ENCODE measurements at places on chromosomes 7 and 10.

- DNase-seq, result no peak
These were observed 2.6 kb downstream of the KIF11 start for GRCh38 chr10:92595505-92595904.

DNA sequence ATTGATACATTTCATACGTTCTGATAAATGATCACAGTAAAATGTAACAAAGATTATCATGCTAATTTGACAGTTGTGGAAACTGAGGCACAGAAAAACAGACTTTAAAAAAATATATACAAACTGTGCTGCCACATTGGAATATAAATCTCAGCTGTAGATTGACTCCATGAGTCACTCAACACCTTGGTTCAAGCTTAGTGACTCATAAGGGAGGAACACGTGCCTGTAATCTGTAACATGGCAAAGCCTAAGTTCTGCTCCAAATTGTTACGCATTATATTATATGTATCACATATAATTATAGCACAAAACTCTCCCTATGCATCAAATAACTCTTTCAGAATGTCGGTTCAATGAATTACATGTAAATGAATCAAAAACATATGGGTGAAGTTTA is 1047.5 kb downstream of the GATA3 start:
- DNase-seq, result no peak

DNA sequence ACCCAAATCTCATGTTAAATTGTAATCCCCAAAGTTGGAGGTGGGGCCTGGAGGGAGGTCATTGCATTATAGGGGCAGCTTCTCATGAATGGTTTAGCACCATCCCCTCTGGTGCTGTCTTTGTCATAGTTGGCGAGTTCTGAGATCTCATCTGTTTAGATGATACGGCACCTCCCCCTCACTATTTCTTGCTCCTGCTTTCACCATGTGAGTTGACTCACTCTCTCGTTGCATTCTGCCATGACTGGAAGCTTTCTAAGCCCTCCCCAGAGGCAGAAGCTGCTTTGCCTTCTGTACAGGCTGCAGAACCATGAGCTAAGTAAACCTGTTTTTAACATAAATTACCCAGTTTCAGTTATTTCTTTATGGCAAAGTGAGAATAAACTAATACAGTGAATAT is 18.9 kb upstream of the ZNF138 start:
- no peak for DNase-seq

- no peak for DNase-seq
These were observed 512.4 kb downstream of the TNS3 start for GRCh38 chr7:47069385-47070076.

DNA sequence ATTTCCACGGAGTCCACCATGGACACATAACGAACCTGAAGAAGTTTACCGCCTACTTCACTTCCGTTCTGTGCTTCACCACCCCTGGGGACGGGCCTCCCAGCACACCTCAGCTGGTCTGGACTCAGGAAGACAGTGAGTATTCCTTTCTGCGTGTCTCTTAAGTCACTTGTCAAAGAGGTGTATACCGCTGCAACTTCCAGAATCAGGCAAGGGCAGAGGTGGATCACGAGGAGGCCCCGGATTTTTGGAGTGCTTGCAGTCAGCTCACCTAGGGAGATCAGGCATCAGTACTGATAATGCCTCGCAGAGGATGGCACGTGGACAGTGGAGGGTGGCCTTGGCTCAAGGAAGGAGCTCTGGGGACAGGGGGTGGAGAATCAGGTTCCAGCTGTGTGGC is 630.4 kb upstream of the FOXK1 start:
- DNase-seq, result no peak

DNA sequence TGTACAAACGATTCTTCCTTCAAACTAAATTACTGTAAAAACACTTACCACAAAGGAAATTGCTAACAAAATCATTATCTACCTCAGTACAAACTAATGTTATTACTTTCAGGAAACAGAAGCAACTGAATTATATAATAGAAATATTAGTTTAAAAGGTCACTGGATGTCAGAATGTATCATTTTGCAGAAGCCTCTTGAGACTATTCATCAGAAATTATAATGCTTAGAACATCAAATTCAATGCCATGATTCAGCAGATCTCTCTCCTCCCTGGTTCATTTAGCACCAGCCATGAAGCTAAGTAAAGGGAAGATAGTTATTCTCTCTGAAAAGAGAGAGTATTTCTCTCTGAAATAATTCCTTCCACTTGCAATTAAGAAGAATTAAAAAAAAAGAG is 223.3 kb downstream of the IMMP2L start:
- no peak for DNase-seq

GRCh38 chr7:135349746-135350145 is 116.1 kb downstream of the STRA8 start:
- DNase-seq, result no peak

DNA sequence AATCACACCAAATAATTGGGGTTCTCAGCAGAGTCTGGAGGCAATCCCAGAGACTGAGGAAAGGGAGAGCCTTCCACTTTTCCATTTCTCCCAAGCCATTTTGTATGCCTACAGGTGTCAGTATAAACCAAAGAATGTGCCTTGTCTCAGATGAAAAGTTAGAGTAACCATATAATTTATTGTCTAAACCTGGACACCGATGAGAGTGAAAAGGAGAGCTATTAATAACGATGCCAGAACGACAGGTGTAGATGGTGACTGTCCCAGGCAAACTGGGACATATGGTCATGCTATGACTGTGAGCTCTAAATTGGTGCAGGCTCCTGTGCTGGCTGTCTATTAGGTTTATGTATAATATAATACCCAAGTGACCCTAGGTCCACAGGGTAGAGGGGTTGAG is 219.6 kb downstream of the ARHGAP12 start:
- DNase-seq, result no peak

DNA sequence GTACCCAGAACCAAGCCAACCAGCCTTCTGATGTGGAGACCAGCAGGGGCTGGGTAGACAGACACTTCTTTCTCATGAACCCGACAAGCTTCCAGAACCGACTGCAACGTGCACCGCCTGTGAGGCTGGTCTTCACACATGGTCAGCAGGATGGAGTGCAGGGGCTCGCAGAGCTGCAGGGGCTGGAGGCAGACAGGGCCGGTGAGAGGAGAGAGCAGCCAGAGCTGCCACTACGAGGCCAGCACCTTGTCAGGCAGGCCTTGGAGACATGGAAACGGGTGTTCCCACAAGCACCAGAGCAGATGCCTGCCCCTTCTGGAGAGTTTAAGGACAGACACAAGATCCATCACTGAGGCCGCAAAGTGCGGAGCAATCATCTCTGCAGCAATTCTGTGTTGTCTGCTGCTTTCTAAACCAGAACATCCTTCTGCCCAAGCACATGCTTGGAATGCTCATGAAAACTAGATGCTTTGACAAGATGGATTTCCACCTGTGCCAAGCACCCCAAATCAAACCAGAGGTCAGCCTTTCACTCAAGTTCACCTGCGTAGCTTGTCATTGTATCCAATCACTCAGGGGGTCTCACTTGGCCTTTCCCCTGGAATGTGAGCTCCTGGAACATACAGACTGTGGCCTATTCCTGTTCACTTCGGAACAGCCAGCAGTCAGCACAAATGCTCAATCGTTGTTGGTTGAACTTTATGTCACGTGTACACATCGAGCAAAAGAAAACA is 32.2 kb downstream of the FRMPD2 start:
- no peak for DNase-seq

- DNase-seq, result no peak
These were observed 396.4 kb downstream of the SDK1 start for GRCh38 chr7:3697472-3697871.

DNA sequence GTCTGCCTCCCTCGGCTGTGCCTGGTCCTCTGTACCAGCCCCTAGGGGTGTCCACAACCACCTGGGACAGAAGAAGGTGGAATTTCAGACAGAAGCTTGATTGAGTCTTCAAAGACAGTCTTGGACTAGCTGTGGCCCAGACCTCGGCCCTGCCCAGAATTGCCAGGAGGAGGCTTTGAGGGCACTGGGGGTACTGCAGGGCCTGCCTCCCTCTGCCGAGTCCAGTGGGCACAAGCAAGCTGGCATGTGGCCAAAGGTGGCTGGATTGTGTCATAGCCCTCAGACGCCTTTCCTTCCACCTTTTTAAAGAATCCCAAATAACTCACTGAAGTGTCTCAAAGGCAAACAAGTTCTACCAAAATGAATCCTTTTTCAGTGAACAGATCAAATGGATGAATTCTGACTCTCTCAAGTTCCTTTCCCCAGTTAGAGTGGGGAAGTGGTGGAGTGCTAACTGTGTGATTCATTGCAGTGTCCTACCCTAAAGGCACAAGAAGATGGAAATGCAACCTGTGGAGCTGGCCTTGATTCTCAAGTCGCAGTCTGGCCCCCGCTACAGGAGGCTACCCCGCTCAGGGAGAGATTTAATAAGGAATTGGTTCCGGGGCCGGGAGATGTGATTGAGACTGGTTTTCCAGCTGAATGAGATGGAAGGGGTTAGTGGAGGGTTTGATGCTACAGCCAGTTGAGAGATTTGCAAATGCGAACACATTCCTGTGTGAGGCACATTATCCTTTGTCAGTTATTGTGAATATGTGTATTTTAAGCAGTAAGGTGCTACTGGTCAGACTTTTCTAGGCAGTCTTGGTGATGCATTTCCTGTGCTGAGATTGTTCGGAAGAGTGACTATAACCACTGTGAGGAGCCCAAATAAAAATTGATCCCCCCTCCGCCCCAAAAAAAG is 28.8 kb upstream of the SLC26A4 start:
- DNase-seq, result no peak

DNA sequence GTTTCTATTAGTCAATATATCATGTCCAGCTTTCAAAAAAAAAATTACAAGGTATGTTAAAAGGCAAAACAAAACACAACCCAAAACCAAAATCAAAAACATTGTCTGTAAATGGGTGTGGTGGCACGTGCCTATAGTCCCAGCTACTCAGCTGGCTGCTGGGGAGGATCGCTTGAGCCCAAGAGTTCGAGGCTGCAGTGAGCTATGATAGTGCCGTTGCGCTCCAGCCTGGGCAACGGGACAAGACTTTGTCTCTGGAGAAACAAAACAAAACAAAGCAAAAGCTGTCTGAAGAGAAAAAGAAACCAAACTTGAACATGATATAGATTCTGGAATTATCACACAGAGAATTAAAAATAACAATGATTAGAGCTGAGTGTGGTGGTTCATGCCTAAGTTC is 10.3 kb upstream of the CPA5 start:
- DNase-seq, result no peak

Measured in NCI-H510A (cell line).